Hair follicular keratinocyte (primary cell): ENCODE measurements at places on chromosomes 11 and 22. TPM values are rescaled to one million over a fixed set of nuclear protein-coding genes. Genes with fewer than 3 reads are reported as not detected.

The FOSL1 gene
- 141 and 144 TPM in 2 replicates for total RNA-seq

The PRR33 gene
- total RNA-seq, result not detected in 2 replicates

The DERL3 gene
- total RNA-seq, result 1.4 and 5.6 TPM in 2 replicates

The GLB1L2 gene
- total RNA-seq, result 1.2 and 2.0 TPM in 2 replicates

The GPR83 gene
- total RNA-seq, result 0.16 TPM in 1 of 2 replicates, not detected in the other

The FGF4 gene
- not detected in 2 replicates for total RNA-seq

The DBX1 gene
- not detected in 2 replicates for total RNA-seq
